ENCODE measurements at places on chromosomes 1 and 21.

DNA sequence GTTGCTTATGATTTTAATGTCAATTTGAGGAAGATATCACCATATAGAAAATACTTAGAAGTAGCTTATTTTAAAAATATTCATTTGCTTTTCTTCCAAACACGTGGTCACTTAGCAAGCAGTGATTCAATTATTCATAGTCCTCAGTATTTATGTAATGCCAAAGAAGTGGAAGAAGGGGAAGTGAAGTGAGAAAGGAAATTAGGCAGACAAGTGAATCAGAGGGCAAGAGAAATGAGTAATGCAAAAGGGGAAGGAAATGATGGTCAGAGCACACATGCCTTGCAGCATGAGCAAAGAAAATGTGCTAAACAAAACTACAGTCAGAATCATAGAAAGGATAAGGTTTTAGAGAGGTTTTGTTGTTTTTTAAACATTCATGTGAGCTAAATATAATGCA lies 31.8 kb downstream of the SDCCAG8 start:
- DNase-seq: no peak

GRCh38 chr1:52364235-52364839 lies 1.7 kb downstream of the CC2D1B start:
- no peak for DNase-seq

DNA sequence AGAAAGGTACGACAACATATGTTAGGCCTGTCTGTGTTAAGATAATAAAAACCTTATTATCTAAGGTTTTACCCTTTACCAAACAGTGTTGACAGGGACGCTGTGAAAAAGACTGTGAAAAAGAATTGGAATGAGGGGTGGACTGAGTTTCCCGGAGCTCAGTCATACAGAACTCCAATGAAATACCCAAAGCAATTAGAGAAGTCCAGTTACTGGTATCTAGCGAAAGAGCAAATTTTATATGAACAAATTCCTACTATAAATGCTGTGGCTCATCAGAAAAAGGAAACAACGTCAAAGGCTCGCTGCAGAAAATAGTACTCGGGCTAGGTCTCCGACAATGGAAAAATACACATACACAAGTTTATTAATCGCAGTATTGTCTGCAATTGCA lies 708 bp upstream of the RBBP5 start:
- no peak for DNase-seq

DNA sequence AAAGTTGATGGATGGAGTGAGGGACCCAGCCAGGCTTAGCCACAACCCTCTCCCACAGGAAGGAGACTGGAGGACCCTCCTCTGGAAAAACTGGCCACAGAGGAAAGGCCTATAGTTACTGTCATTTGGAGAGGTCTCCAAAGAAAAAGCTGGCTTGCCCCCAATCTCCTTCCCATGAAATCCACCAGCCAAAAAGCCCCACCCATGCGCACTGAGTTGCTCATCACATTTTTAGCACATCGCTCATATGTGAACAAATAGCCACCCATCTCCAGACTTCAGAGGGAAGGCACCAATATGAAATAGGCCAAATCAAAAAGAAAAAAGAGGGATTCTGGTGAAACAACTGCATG lies 36.9 kb upstream of the QSOX1 start:
- no peak for DNase-seq

- no peak for DNase-seq
These were observed 30.2 kb upstream of the RNF187 start for GRCh38 chr1:228457017-228457395.

GRCh38 chr21:31875496-31876015 lies 2.7 kb downstream of the HUNK start:
- no peak for DNase-seq

- DNase-seq: no peak
These were observed 191.1 kb downstream of the PTPRC start for GRCh38 chr1:198829944-198830343.

DNA sequence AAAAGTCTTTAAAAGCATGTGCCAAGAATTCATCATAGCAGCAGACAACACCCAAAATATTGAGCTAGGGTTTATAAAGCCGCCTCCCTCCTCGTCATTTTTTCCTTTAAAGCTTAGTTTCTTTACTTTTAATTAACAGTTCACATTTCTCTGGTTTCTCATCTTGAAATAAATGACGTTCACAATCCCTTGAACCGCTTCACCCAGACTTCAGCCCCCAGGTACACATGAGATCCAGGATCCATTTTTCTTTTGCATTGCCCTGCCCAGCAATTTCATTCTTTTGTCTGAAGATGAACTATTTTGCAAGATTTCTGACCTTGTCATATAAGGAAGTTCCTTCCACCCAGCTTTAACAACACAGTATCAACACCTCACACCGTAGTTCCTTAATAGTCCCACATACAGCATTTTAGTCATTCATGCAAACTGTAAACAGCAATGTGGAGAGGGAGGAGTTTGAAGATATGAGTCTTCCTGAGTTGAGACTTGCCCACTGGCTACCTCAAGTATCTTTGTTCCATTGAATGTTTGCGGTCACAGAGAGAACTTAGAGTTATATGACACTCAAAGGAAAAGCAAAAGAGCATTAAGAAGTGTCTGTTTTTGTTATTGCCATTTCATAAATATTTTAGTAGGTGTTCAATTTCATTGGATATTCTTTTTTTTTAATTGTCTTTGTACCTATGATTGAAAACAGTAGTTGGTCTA lies 35.3 kb upstream of the CACYBP start:
- DNase-seq: peak; percentile 5

DNA sequence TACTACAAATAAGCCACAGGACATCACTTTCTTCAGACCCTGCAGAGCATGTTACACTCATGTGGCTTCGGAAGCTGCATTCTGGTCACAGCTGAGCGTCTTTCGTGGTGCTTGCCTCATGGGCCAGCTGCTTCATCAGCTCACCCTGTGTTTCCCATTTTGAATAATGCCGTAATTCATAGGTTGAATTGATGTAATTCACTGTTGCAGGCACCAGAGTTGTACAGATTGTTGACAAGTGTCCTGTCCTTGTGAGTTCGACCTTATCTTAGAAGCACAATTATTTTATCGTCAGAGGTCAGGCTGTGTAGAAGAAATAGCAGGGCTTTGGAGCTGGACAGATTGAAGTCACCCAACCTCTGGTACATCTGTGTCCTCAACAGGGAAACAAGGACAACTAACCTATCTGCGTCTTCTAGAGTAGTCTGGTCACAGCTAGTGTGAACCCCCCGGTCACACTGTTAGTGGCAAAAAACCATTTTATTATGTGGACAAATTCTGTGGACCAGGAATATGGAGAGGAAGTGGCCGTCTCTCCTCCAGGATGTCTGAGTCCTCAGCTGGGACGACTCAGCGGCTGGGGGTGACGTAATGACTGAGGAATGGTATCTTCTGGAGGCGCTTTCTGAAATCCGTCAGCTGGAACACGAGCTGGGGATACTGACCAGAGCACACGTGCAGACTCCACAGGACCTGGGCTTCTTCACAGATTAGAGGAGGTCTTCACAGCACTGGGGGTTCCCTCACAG lies 17.8 kb downstream of the PKNOX1 start:
- DNase-seq: no peak

DNA sequence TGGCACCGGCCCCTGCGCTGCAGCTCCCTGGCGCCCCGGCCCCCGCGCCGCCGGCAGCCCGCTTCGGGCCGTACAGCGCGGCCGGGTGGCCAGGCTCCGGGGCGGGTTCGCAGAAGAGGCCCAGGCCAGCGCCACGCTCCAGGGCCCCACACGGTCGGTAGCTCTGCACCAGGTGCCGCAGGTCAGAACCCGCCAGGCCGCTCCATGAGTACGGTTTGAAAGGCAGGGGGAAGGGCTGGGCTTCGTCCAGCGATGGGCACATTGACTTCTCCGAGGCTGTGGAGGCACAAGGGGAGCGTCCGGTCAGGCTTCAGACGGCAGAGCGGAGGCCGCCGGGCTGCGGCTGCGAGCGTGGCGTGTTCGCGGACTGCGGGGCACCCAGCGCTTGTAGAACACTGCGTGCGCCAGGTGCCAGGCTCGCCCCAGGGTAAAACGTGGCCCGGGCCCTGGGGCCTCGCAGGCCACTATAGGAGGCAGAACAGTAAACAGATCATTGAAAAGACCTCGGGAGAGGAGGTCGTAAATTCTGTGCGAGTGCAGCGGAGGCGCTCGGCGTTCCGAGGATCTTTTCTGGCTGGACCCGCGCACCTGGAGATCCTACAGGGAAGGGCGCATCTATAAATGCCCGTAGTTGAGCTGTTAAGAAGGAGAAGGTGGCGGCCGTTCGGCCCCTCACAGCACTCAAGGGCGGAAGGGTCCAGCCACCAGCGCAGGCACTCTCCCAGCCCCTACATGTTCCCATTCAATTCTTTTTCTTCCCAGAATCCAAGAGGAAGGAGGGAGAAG lies 5.7 kb downstream of the GFI1 start:
- no peak for DNase-seq

- DNase-seq: no peak
These were observed 6.7 kb upstream of the SLC27A3 start for GRCh38 chr1:153768316-153769181.

DNA sequence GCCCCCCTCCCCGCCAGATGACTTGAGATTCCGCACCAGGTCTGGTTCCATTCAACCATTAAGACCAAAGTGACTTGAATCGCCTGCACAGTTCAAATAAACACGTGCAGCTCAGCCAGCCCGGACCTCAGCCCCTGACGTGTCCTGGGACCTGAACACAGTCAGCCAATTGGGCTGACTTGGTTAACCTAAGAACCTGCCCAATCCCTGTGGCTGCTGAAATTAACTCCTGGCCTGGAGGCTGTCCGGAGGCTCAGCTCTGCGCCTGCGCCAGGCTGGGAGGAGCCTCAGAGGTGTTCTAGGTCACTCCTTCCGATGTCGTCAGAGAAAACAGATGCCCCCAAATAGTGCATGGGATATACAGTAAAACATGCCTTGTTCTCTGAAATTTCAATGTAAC lies 73.4 kb downstream of the SCCPDH start:
- no peak for DNase-seq

DNA sequence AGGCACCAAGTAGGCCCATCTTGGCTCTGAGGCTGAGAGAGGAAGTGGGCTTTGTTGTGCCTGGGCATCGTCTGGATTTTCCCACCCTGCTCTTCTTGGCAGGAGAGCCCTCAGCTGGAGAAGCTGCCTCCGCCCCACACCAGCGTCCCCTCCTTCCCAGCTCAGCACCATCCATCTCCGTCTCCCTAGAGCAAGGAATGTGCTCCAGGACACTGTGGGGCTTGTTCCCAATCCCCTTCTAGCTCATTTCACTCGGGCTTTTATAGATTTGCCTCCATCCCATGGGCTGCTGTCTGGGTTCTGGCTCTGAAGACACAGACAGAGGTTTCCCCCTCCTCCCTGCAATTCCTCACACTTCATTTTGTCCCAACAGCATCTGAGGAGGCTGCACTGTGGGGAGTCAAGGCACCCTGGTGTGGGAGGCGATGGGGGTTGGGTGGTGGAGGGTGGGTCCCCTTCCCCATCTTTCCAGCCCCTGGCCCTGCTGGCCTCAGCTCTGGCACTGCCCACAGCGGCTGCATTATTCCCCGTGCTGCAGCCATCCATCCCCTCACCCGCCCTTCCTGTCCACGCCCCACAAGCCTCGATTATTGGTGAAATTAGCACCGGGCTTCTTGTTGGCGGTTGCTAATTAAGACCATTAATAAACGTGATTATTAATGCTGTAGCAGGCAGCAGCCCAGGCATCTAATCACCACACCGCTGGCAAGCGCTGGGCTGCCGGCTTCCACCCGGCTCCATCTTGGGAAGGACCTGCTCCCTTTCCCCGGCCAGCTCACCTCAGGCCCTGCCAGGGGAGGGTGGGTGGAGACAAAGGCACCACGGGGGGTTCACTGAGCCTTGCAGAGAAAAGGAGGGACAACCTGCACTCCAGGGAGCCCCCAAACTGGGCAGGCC lies 21.7 kb downstream of the RHBG start:
- DNase-seq: no peak

- no peak for DNase-seq
These were observed 342.1 kb downstream of the NEGR1 start for GRCh38 chr1:71940261-71940660.

DNA sequence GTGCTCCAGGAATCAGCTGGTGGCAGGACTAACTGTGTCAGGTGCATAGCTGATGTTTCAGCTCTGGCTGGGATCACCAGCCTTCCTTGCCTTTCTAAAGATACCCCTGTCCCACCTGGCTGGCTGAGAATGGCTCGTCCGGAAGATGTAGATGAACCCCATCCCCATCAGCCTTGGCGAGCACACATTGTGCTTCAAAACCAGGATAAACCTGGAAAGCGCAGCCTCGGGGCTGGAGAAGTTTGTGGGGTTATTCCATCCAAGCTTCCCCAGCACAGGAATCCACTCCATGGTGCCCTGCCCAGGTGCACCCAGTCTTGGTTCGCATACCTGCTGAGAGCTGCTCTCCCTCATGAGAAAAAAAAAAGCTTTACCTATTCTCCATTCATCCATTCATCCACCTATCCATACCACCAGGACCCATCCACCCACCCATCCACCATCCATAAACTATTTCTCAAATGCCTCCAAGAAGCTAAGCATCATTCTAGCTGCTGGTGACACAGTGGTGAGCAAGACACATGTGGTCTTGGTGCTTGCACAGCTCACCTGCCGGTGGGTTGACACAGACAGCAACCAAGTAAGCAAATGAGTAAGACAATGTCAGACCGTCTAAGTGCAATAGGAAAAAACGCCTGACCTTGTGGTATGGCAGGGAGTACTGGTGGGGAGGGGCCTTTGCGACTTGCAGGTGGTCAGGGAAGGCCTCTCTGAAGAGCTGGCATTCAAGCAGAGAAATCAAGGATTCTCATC lies 94.0 kb downstream of the DMRTB1 start:
- DNase-seq: no peak

- no peak for DNase-seq
These were observed 24.8 kb downstream of the RNF19B start for GRCh38 chr1:32939655-32940371.

GRCh38 chr1:10525208-10525607 lies 50.5 kb downstream of the PEX14 start:
- DNase-seq: no peak

GRCh38 chr1:80988926-80989325 lies 811.8 kb upstream of the ADGRL2 start:
- no peak for DNase-seq

DNA sequence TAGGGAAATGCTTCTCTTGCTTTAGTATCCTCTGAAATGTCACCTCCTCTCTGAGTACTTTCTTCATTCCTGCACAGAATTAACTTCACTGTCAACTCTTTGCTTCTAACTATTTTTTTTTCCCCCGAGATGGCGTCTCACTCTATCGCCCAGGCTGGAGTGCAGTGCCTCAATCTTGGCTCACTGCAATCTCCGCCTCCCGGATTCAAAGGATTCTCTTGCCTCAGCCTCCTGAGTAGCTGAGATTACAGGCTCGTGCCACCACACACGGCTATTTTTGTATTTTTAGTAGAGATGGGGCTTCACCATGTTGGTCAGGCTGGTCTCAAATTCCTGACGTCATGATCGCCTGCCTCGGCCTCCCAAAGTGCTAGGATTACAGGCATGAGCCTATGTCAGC lies 1.4 kb upstream of the PLPP3 start:
- no peak for DNase-seq
